ENCODE measurements at places on chromosomes 1 and 21.

- DNase-seq: no peak
Measured at GRCh38 chr1:205365945-205366463, 9.3 kb upstream of the KLHDC8A start.

DNA sequence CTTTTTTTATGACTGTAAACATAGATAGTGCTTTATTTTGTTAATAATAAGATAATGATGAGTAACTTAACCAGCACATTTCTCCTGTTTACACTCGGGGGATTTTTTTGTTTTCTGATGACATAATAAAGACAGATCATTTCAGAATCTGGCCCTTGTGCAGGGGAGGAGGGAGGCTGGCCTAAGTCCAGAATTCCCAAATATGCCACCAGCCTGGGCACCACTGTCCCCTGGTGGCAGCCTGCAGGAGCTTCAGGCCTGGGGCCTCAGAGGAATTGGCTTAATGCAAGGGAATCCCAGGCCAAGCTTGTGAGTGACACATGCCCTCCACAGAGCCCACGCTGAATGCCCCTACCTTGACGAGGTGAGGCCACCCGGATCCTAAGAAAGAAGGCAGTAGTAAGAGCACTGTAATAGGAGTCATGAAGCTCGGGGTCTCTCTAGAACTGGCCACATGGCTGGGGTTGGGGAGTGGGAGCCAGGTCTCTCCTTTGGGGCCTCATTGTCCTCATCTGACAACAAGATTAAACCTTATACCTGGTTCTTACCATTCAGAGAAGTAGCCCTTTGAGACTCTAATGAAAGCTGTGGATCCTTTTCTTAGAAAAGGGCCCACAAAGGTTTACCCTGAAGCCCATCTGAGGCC lies 24.1 kb downstream of the ETNK2 start:
- no peak for DNase-seq

DNA sequence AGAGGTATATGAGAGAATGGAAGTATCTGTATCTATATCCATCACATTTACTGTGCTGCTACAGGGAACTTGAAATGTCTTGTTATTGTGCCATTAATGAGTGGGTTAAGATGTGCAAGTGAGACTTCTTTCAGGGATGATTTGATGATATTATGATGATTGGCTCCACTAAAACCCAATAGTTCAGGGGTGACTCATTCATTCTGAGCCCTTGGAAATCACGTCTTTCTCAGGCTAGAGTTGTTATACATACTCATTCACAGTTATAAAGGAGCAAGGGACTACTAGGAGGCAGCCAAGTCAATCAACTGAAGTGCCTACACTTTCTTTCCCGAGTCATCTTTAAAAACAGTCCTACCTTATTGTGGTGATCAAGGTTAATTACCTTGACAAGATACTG lies 1109.8 kb upstream of the B3GALT2 start:
- no peak for DNase-seq

- DNase-seq: no peak
Measured at GRCh38 chr1:221449801-221450470, 292.0 kb downstream of the DUSP10 start.

GRCh38 chr1:16032388-16033102 lies 10.7 kb downstream of the CLCNKA start:
- DNase-seq: peak; percentile 13

DNA sequence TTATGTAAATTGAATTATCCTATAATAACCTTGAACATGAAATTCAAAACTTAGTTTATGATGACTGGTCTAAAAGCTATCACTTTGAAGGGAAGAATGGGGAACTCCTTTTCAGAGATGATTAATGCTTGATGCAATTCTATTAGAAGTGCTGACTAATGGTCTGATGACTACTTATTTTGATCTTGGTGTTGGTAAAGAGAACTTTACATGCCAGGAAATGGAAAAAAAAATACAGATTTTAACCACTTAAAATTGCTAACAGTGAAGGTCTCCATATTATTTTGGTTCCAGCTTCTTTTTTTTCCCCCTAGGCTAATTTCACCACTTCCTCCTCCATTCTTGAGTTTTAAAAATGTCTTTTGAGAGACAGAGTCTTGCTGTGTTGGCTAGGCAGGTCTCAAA lies 22.9 kb downstream of the S1PR1 start:
- peak; percentile 31 for DNase-seq

- DNase-seq: no peak
Measured at GRCh38 chr1:40853885-40854170, 8.3 kb downstream of the CITED4 start.

- DNase-seq: no peak
Measured at GRCh38 chr1:245528258-245528635, 373.5 kb downstream of the KIF26B start.

GRCh38 chr1:47021070-47021469 lies 2.4 kb upstream of the CYP4X1 start:
- no peak for DNase-seq

GRCh38 chr1:170586321-170587252 lies 54.6 kb downstream of the GORAB start:
- DNase-seq: no peak

DNA sequence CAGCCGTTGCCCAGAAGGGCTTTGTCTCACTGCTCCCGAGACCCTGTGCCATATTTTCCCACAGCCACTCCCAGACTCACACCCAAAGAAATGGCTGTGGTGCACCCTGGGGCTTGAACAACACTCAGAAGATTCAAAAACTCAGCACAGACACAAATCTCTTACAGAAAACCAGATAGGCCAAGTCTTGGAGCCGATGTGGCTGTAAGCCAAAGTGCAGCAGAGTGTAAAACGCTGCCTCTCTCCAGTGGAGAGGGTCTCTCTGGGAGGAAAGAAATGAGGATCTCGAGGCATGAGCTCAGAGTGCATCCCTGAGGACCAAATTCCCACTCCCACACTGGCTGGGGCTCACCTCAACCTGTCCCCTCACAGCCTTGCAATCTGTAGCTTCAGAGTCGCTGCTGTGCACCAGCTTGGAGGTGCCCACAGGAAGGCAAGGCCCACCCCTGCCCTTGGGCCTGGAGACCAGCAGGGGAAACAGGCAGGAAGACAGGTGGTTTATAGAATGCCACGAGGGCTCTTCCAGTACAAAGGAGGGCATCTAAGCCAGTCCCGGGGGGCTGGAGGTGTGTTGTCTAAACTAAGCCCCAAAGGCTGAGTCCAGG lies 171.3 kb upstream of the AJAP1 start:
- no peak for DNase-seq

DNA sequence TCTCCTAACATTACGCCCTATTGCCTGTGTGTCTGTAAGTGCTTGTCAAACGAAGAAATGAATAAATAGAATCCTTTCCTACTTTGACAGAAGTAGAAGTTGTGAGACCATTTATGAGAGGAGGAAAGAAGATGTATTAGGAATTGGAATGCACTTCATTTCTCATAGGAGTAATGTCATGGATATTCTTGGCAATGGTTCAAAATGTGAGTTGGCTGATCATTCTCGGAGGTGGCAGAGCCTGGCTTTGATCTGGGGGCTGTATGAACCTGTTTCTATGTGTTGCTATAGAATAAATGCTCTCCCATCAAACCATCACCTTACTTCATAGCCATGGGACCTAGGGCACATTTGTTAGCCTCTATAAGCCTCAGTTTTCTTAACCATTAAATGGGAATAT lies 10.1 kb upstream of the SERBP1 start:
- no peak for DNase-seq

DNA sequence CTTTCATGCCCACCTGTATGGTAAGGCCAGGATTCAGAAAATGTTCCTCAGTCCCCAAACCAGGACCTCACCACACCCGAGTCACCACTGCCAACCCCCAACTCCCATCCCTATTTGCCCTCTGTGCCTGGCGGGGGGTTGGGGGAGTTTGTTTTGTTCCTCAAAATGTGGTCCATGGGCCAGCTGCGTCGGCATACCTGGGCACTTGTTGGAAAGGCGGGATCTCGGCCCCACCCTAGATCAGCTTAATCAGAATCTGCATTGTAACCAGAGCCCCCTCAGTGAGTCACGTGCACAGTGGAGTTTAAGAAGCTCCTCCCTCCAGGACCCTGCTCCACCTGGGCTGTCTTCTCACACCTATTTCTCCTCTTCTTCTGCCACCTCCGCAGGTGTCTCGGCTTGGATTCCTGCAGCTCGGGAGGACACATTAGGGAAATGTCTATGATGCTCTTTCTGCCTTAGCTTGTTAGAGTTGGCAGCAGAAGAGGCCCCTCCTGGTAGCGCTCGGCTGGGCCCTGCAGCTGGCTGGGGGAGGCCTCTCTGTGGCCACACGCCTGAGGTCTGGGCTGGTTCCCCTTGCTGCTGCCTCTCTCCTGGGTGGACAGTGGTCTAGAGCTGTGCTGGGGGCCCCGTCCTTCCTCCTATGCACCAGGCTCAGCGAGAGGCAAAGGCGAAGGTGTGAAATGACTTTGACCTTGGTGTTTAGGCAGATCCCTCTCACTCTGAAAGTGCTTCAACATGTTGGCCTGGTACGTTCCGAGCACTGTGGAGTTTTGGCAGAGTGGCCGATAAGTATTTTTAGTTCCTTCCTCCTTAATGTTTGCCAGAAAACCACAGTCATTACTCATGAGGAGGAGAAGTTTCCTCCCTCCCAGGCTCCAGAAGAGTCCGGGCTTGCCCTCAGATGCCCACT lies 41.8 kb upstream of the CAMTA1 start:
- peak; percentile 27 for DNase-seq

DNA sequence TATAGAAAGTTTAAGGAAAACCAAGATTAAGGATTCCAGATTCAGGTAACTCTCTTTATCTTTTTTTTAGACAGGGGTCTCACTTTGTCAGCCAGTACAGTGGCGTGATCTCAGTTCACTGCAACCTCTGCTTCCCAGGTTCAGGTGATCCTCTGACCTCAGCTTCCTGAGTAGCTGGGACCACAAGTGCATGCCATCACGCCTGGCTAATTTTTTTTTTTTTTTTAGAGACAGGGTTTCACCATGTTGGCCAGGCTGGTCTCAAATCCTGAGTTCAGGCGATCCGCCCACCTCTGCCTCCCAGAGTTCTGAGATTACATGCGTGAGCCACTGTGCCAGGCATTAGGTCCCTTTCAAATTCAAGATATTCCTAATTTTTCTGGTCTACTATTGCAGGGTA lies 15.9 kb downstream of the LZIC start:
- DNase-seq: no peak

DNA sequence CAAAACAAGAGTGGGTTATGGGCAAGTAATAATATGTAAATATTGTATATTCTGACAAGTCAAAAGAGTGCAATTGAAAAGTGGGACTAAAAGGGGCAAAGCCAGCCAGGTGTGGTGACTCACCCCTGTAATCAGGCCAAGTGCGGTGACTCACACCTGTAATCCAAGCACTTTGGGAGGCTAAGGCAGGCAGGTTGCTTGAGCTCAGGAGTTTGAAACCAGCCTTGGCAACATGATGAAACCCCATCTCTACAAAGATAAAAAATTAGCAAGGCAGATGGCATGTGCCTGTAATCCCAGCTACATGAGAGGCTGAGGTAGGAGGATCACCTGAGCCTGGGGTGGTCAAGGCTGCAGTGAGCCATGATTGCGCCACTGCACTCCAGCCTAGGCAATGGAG lies 304.0 kb downstream of the HHIPL2 start:
- DNase-seq: no peak

GRCh38 chr1:50970509-50970887 lies 453 bp downstream of the CDKN2C start:
- no peak for DNase-seq

DNA sequence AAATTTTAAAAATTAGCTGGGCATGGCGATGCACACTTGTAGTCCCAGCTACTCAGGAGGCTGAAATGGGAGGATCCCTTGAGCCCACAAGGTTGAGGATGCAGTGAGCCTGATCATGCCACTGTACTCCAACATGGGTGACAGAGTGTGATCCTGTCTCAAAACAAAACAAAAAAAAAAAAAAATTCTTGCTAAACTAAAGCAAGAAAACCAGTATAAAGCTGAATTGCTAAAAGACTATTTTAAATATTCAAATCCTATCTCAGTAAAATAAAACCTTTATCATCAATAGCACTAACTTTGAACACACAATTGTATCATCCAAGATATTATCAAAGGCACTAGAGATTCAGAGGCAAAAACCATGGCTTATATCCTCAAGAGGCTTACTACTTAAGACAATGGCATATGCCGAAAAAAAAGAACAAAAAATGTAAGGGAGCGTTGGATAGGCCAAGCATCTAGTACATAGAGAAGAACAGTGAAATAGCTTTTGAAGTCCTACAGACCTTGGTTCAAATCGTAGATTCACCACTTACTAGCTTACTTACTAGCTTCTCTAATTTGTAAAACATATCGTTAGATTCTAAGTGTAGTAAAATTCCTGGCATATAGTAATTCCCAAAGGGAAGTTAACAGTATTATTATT lies 3.6 kb downstream of the EPS15 start:
- DNase-seq: no peak

DNA sequence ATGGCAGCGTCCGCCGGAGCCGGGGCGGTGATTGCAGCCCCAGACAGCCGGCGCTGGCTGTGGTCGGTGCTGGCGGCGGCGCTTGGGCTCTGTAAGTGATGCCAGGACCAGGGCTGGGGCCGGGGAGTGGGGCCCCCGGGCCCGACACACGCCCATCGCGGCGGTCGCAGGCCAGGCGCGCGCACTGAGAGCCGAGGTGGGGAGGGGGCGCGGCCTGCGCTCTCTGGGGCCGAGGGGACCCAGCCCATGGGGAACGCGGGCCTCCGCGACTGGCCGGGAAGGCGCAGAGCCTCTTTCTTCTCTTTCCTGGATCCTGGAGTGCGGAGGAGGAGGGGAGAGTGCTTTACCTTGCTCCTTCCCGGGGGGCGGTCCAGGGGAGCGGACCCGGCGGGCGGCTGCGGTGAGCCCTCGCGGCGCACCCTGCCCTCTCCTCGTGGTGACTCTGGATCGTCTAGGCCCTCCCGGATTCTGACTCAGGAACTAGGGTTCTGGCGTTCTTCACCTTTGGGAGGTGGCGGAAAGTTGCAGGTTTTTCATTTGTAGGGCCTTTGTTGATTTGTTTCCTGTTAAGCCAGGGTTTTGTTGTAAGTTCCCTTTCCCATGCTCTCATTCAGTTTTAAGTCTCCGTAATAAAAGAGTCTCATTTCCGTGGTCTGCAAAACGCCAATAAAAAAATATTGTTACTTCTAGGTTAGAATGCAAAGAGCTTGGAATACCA lies 529 bp downstream of the MPZL1 start:
- DNase-seq: no peak

DNA sequence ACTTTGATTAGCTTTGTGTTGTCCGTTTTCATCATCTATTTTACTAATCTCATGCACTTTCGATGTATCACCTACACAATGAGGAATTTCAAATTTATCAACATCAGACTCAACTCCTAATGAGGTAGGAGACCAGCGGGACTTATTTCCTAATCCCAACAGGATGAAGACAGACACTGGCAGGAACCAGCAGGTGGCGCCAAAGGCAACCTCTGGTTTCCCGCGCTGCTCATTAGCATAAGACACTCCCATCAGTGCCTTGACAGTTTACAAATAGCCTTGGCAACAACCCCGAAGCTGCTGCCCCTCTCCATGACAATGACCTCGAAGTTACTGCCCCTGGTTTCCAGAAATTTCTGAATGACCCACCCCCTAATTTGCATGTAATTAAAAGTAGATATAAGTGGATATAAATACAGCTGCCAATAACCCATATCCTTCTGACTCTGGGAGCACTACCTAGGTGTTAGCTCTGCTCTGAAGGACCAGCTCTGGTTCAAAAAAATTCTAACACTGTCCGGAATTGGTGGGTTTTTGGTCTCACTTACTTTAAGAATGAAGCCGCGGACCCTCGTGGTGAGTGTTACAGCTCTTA lies 974.8 kb downstream of the ADGRL2 start:
- no peak for DNase-seq

- no peak for DNase-seq
Measured at GRCh38 chr1:44366371-44366975, 11.4 kb upstream of the ERI3 start.

Data from central memory CD4-positive, alpha-beta T cell (primary cell).